Esophagus muscularis mucosa (tissue), 4 donors: ENCODE measurements at places on chromosomes 5 and 9. TPM values are rescaled to one million over a fixed set of nuclear protein-coding genes. Genes with fewer than 3 reads are reported as not detected.

ARSI gene
- total RNA-seq, result 10.1 TPM

PCDHB8 gene
- total RNA-seq, result 0.83 TPM

MZB1 gene
- 0.78 TPM for total RNA-seq

SPAAR gene
- 2.1 TPM for total RNA-seq

DNA sequence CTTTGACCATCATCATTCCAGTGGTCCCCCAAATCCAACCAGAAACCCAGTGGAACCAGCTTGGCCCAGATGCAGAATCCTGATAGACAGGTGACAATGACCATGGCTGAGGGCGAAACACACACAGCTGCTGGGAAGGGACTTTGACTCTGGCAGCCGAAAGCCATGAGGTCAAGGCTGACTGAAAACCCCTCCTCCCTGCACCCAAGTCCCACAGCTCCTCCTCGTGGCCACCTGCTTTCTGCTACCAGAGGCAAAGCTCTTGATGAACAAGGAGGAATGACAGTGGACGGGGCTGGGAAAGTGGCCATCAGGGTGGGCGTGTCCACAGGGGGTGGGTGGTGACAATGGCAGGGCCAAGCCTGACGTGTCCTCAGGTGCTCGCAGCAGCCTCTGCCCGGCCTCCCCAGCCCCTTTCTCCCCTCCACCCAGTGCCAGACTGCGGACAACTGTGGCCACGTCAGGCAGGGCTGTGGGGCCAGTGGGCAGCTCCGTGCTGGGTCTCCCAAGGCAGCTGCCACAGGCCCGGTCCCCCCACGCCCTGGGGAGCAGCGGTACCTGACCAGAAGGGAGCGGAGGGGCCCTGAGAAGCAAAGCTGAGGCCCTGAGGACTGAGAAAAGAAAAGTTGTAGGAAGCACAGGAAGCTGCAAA is 30.8 kb upstream of the SARDH start:
- DNase-seq, result no peak

DNA sequence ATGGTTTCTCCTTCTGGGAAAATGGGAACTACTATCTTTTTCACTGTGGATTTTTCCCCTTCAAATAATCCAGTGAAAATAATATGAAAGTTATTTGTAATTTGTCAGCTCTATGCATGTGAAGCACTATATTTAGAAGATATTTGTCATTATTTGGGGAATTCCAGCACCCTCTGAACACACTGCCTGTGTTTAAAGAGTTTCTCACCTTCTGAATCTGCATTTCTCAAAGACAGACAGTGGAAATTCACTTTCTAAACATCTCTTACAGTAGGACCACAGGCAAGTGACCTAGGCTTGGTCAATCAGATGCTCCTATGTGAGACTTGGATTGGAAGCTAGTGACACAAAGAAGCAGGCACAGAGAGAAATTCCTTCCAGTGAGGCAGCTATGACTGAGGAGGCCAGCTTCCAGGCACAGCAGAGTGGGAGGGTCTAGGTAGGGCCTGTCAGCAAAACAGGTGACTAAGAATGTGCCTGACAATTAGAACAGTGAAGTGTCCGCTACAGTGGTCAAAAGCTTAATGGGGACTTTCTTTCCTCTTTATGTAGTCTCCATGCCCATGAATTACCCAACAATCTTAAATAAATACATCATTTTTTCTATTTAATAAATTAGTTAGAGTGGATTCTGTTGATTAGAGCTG is 167.2 kb downstream of the HMHB1 start:
- no peak for DNase-seq

- no peak for DNase-seq
Measured at GRCh38 chr5:1111727-1112289, at the start of gene SLC12A7. TSS of gene SLC12A7 (minus strand) at chr5:1112063. CDS start at chr5:1111991, 72 bp downstream.

GRCh38 chr5:15645381-15646160 is 145.6 kb downstream of the FBXL7 start:
- no peak for DNase-seq

DNA sequence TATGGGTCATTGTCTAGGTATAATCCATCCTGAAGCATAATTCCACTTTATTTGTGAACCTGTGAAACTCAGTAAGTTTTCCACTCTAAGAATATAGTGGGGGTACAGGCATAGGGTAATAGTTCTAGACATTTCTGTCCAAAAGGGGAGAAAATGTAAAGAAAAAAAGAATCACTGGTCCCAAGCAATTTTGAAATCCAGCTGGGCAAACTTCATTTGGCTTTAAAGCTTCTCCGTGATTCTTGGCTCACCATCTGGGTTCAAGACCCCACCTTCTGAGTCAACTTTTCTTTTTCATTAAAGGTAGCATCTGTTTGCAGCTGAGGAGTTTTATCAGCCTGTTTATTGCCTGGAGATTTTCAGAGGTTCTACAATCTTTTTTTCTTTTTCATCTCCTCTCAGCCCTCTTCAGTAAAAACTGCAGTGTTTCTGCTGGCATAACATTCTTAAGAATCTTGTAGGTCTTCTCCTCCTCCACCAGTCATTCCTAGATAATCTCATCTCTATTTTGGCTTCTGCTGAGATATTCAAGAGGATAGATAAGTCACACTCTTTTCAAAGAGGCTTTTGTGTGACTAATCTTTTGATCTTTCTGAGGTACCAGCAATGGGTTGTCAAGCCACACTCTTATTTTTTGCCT is 126.1 kb upstream of the PITX1 start:
- DNase-seq, result no peak

DNA sequence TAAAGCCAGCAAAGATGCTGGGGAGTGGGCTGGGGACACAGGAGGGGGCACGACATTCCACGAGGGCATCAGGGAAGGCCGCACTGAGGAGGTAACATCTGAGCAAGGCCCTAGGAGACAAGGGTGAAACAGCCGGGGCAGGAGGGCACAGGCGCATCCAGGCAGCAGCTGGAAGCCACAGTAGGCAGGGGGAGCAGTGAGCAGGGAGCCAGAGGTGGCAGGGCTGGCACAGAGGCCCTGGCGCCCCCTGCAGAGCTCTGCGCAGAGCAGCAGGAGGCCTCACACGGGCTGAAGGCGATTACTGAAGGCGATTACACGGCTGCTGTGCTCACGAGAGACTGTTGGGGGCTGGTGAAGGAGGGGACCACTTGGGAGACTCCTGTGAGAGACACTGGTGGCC is 15.4 kb downstream of the LMAN2 start:
- DNase-seq, result no peak

- DNase-seq, result no peak
Measured at GRCh38 chr9:117073539-117074341, 341.1 kb downstream of the ASTN2 start.

DNA sequence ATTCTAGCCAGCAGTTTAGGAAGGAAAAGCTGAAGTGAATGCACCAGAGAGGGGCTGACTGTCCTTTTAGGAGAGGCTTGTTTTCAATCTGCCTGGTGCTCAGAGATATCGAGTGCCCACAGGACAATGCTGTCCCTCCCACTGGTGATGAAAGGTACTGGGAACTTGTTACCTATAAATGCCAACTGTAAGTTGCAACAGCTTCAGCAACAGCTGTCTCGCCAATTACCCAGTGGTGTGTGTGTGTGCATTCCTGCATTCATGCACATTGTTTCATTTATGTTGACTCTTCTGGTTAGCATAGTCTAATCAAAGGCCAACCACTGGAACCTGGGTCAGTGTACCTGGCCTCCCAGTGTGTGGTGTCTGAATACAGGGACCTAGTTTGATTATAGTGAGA is 161.1 kb downstream of the CSNK1G3 start:
- DNase-seq, result no peak

- DNase-seq, result no peak
Measured at GRCh38 chr5:173138707-173139106, 5.6 kb upstream of the BNIP1 start.

DNA sequence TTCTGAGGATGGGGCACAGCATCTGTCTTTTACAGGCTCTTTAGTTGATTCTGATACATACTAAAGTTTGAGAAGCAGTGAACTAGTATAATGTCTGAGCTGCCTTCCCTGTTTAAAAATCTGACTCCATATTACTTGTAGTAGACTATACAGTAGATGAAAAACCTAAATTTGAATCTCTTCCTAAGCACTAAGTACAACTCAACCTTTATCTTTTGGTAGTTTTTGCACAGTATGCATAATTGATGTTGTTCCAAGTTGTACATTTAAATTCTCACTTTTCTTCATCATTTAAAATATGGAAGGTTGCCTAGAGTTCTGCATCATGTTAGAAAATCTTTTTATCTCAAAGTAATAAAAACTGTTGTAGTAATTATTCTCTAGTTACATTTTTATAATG is 98.6 kb upstream of the CKMT2 start:
- no peak for DNase-seq

DNA sequence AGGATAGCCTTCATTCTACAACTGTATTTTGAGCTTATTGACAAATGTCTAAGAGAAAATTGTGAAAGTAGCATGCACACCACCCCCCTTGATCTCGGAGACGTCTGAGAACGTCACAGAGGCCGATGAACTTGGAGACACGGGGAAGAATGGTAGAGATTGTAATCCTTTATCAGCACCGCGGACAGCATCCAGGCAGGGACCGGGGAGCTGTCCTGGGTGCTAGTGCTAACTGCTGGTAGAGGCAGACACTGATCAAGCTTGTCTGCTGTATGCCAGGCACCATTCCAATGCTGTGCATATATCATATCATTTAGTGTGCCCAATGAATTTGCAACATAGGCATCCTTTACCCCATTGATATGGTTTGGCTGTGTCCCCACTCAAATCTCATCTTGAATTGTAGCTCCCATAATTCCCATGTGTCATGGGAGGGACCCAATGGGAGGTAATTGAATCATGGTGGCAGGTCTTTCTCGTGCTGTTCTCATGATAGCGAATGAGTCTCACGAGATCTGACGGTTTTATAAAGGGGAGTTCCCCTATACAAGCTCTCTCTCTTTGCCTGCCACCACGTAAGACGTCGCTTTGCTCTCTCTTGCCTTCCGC is 98.8 kb downstream of the LHX2 start:
- DNase-seq, result no peak

GRCh38 chr5:44845777-44846176 is 37.0 kb downstream of the MRPS30 start:
- DNase-seq, result no peak

GRCh38 chr9:93827545-93828330 is 127.4 kb downstream of the BARX1 start:
- DNase-seq, result peak; percentile 78

DNA sequence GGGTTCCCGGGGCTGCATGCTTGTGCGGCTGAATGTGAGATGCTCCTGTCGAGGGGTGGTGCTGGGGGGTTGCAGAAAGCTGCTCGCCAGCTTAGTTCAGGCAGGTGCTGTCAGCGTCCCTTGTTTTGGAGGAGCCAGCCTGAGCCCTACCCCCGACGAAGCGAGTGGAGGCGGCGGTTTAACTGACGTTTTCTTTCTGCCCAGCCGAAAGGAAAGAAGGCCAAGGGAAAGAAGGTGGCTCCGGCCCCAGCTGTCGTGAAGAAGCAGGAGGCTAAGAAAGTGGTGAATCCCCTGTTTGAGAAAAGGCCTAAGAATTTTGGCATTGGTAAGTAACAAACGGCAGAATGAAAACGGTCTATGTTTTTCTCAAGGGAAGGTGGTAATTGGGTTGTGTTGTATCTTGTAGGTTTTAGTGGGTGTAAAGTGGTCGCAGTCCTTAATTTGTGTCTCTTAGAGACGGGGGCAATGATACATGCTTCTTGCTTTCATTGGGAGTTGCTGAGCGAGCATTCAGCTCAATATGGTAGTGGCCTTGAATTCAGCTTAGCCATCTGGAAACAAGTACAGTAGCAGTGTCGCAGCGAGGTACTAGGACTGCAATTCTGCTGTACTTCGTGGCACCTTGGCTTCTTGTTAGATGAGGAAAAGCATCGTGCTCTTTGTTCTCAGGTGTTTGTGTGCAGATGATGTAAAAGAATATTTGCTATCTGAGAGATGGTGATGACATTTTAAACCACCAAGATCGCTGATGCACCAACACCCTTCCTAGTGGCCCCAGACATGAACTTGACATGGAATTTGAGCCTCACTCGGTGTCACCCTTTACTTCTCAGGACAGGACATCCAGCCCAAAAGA is 928 bp downstream of the RPL7A start:
- no peak for DNase-seq

- no peak for DNase-seq
Measured at GRCh38 chr5:18802336-18802735, 1168.1 kb downstream of the TAF11L14 start.

- DNase-seq, result no peak
Measured at GRCh38 chr5:57715296-57715695, 232.7 kb upstream of the ACTBL2 start.

DNA sequence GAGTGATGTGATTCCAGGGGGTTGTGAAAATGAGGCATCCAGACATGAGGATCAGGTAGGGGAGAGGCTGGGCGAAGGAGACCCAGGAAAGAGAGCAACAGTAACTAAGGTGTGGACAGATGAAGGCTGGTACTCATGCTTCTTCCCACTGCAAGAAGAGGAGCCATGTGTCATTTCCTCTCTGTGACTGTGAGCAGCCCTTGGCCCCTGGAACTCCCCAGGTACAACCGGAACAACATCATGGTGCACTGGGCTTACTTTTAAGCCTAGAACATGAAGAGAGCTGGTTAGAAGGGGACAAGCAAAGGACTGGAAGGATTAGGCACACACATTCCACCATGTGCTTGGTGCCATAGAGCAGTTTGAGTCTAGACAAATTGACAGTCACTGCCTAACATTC is 10.9 kb upstream of the IL12B start:
- no peak for DNase-seq

GRCh38 chr9:109471475-109472393 is 26.4 kb downstream of the PTPN3 start:
- DNase-seq, result no peak

DNA sequence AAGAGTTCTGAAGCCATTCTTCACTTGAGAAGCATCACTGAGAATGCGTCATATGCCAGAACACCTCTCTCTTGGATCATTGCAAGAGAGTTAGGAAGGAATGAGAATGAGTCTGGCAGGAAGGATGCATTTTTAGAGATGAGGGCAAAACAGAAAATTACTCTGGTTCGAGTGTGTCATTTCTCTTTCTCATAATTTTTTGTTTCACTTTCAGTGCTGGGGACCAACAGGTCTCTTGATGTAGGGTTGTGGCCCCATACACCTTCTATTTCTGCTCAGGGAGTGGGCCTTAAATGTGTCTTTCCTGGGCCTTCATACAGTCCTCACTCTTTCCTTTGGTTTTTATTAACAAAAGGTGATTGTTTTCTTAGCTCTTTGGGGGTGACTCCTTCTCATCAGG is 302.4 kb downstream of the NR3C1 start:
- peak; percentile 5 for DNase-seq

DNA sequence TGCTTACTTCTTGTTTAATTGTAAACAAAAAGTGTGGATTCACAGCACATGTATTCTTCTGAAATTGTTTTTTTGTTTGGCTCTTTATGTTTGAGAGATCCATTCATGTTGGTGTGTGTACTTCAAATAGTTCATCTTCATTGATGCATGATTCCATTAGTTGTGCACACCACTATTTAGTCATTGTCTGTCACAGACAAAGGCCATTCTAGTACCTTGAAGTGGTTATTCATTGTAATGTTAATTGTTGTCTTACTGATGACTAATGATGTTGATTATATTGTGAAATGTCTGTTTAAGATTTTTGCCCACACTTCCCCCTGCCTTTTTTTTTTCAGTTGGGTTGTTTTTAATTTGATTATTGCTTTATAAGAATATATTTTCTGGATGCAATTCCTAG is 391.3 kb downstream of the DIRAS2 start:
- DNase-seq, result no peak
